ENCODE measurements at places on chromosomes 5 and 9. TPM values are rescaled to one million over a fixed set of nuclear protein-coding genes. Genes with fewer than 3 reads are reported as not detected.

STPG3 gene
- not detected for total RNA-seq

SPAG8 gene
- total RNA-seq, result 0.96 TPM

PCDHGC4 gene
- total RNA-seq, result 0.37 TPM

GHR gene
- total RNA-seq, result 0.05 TPM

SPATA31A7 gene
- not detected for total RNA-seq

SLC27A6 gene
- total RNA-seq, result not detected

KYAT1 gene
- 13.9 TPM for total RNA-seq

PCDHGA5 gene
- total RNA-seq, result 0.46 TPM

GALNT12 gene
- total RNA-seq, result 4.0 TPM

SLC22A4 gene
- total RNA-seq, result 0.25 TPM

STK10 gene
- 226 TPM for total RNA-seq

FBXO10 gene
- total RNA-seq, result 5.0 TPM

C6 gene
- total RNA-seq, result not detected

MYMK gene
- total RNA-seq, result not detected

ANKRD18B gene
- 2.4 TPM for total RNA-seq

PCDHGA12 gene
- 0.12 TPM for total RNA-seq

SLC4A9 gene
- 0.10 TPM for total RNA-seq

CDC23 gene
- total RNA-seq, result 34.3 TPM

CMBL gene
- 0.47 TPM for total RNA-seq

LHX2 gene
- total RNA-seq, result not detected

SEMA5A gene
- total RNA-seq, result 0.05 TPM

ESM1 gene
- 0.27 TPM for total RNA-seq

LCN12 gene
- 3.2 TPM for total RNA-seq

RPL35 gene
- 1,214 TPM for total RNA-seq

SPATA31A3 gene
- total RNA-seq, result not detected

LRRC8A gene
- 60.1 TPM for total RNA-seq

SLC12A2 gene
- 18.2 TPM for total RNA-seq

FLT4 gene
- total RNA-seq, result 0.32 TPM

SLC45A2 gene
- total RNA-seq, result 0.34 TPM

LURAP1L gene
- total RNA-seq, result not detected

C5orf15 gene
- 32.2 TPM for total RNA-seq

FBP2 gene
- total RNA-seq, result not detected

MEGF9 gene
- 10.1 TPM for total RNA-seq

TAF11L10 gene
- total RNA-seq, result not detected

RAB3C gene
- not detected for total RNA-seq

LIFR gene
- not detected for total RNA-seq

Data from T-helper 1 cell treated with Interleukin-12 subunit alpha and Interleukin-12 subunit beta and Interleukin-4 antibody, amounts not matched to agents 30 ng/mL and 1 ng/mL, for 36 hours (primary cell).